ENCODE measurements at places on chromosomes 2 and 18. TPM values are rescaled to one million over a fixed set of nuclear protein-coding genes. Genes with fewer than 3 reads are reported as not detected.

DNA sequence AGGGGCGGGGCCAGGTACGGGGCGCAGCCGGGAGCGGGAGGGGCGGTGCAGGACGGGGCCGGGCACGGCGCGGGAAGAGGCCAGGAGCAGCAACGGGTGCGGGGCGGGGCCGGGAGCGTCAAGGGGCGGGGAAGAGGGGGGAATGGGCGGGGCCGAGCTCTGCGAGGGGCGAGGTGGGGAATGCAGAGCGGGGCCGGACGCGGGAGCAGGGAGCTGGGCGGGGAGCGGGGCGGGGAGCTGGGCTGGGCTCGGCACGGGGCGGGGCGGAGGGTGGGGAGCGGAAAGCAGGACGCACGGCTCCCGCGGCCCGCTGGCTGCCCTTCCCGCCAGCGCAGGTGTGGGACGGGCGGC, at the start of gene IMPA2:
IMPA2 (plus strand) TSS at position 316 of the 351 bp plus-strand sequence. CDS start 163 bp downstream, outside the sequence.
- peak within 1 kb of the TSS; percentile 69 for H3K4me3 ChIP-seq
- peaks cover 2% of the 10 kb centered on the region for H3K4me1 ChIP-seq
- no peak for DNase-seq
- H3K36me3 ChIP-seq: no peaks in the 10 kb centered on the region
- H3K27me3 ChIP-seq: no peaks in the 10 kb centered on the region

The UGT1A3 gene
- 0.16 TPM for total RNA-seq

DNA sequence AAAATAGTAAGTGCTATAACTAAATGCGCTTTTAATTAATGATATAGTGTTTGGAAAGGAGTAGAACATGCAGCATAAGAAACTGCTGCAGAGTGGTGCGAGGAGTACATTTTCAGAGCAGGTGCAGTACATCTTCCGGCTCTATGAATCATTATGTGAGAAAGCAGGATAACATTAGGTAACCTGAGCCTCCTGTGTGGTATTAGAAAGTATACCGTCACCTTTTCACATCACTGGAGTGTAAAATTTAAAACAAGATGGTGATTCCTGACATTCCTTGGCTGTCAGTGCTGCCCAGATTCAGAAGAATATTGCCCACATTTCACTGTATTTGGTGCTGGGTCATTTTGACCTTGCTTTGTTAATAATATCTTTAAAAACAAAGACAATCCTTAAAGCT, 7.8 kb upstream of the DYNC2LI1 start:
- no peaks in the 10 kb centered on the region for H3K4me1 ChIP-seq
- no peak for DNase-seq
- no peak overlapping the region for H3K4me3 ChIP-seq
- no peaks in the 10 kb centered on the region for H3K27me3 ChIP-seq
- H3K27ac ChIP-seq: peak overlapping the region; percentile 35

The FARP2 gene
- 40.3 TPM for total RNA-seq

The SP9 gene
- total RNA-seq: 0.33 TPM

DNA sequence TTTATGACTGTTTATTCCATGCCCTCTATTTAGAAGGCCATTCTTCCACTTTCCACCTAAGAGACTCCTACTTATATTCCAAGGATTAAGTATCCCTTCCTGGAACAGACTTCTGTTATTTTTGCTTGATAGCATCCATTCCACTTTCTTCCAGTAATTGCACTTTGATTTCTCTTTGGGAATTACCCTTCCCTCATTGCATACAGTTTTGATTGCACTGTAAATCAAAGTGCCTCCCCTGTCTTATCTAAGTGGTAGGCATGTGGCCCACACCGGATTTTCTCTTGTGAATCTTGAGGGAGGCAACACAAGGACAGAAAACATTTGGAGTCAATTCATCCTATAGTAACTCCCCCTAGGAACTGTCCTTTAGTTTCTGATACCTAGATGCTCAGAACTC, 120.4 kb downstream of the PDE11A start:
- DNase-seq: no peak
- H3K36me3 ChIP-seq: no peaks in the 10 kb centered on the region
- H3K27ac ChIP-seq: no peak overlapping the region
- H3K4me1 ChIP-seq: no peaks in the 10 kb centered on the region
- no peak overlapping the region for H3K4me3 ChIP-seq

DNA sequence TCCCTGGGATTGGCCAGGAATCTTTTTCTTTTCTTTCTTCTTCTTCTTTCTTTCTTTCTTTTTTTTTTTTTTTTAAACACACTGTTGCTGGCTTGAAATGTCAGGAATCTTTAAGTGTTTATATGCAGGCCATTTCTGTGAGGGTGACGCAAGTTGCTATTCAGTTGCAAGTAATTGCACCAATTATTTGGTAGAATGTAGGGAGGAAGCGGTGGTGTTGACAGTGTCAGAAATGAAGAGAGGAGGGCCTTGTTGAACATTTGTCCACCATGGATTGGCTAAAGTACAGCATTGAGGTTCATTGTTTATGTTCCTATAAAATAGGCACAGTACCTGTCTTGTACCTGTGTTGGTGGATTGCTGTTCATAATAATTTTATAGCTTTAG, 6.5 kb downstream of the RPIA start:
- H3K4me3 ChIP-seq: no peak overlapping the region
- H3K27ac ChIP-seq: no peak overlapping the region
- H3K36me3 ChIP-seq: no peaks in the 10 kb centered on the region
- no peak for DNase-seq
- H3K4me1 ChIP-seq: no peaks in the 10 kb centered on the region

- no peaks in the 10 kb centered on the region for H3K27me3 ChIP-seq
- H3K36me3 ChIP-seq: no peaks in the 10 kb centered on the region
- H3K4me3 ChIP-seq: no peak overlapping the region
- DNase-seq: no peak
- no peak overlapping the region for H3K27ac ChIP-seq
Observed at GRCh38 chr18:47346016-47346415, 94.6 kb upstream of the SKOR2 start.

DNA sequence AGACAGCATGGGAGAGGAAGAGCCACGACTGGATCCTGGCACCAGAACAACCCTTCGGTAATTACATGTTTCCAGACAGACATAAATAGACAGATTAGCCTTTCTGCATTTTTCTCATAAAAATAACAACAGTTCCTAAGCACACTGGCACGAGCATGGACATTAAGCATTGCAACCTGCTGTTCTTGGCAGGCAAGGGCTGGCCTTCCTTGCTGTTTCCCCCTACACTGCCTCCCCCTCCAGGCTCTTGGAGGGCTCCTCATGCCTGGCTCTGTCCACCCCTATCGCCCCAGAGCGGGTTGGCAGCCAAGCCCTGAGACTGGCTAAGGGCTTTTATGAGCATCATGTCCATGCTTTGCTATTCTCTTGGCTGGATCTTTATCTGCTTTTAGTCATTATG, 89.6 kb downstream of the TTC32 start:
- no peak for DNase-seq
- no peaks in the 10 kb centered on the region for H3K4me1 ChIP-seq
- no peak overlapping the region for H3K4me3 ChIP-seq

Measured in breast epithelium (tissue), 4 donors.